ENCODE measurements at places on chromosomes 7 and 10.
A peak's percentile ranks its signal among the peaks of the same experiment; 100 is the strongest.

DNA sequence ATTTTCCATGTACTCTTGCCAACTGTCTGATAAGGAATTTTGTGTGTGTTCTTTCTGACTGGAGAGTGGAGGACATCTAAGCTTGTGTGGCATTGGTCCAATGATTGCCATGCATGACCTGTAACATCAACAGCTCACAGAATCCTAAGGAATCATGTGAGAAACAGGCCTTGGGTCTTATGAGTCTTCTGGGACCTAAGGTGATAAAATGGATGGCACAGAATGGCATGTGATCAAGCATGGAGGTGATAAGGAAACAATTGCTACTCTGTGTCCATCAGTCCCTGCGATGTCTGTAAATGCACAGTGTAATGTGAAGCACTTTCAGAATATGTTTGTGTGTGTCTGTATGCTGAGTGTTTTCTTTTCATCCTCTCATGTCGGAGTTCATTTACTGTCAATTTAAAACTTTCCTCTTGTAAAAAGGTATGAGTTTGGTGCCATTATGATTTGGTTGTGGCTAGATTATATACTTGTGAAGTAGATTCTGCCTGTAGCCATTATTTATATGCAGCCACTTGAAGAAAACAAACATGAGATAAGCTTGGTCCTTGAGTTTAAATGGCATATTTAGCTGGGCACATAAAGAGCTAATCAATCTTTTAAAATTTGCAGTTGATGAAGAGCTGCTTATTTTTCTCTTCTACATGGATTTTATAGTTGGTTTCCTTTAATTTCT, 127.5 kb downstream of the VPS50 start:
- no peak for DNase-seq

- peak; percentile 7 for DNase-seq
Measured at GRCh38 chr10:85548034-85548433, 818.6 kb downstream of the GRID1 start.

DNA sequence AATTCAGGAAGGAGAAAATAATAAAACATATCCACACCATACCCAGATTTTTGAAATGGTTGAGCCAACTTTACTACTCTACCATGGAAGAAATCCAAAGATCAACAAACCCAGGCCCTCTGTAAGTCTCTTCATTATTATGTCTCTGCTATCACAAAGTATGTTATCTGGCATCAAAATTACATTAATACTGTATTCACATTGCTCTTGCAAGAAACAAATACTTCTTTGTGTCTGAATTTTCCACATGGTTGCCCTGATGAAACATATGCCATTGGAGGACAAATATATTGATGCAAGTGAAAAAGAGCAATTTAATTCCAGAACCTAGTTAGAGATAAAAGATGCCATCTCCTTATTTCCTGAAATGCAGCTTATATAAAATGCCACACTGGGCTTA, 204.0 kb downstream of the FZD1 start:
- DNase-seq = no peak

DNA sequence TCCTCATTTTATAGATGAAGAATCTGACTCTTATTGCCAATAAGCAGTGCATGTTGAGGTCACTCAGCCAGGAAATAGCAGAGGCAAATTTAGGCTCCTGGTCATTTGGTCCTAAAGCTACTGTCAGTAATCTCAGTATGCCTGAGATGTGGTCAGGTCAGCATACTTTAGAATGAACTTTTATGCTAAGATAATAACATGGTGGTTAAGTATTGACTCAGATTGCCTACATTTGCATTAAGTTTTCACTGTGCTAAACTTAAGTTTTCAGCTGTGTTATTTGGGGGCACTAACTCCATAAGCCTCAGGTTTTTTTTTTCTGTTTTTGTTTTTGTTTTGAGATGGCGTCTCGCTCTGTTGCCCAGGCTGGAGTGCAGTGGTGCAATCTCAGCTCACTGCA, 35.9 kb upstream of the CCSER2 start:
- DNase-seq = no peak

GRCh38 chr7:86929293-86930109, 130.0 kb downstream of the ELAPOR2 start:
- DNase-seq = no peak

- no peak for DNase-seq
Measured at GRCh38 chr7:108203537-108203936, 73.4 kb upstream of the LAMB4 start.

GRCh38 chr7:64035388-64035787, 9.8 kb upstream of the ZNF727 start:
- DNase-seq = no peak

- DNase-seq = no peak
Measured at GRCh38 chr7:1254281-1255079, 21.8 kb downstream of the UNCX start.

DNA sequence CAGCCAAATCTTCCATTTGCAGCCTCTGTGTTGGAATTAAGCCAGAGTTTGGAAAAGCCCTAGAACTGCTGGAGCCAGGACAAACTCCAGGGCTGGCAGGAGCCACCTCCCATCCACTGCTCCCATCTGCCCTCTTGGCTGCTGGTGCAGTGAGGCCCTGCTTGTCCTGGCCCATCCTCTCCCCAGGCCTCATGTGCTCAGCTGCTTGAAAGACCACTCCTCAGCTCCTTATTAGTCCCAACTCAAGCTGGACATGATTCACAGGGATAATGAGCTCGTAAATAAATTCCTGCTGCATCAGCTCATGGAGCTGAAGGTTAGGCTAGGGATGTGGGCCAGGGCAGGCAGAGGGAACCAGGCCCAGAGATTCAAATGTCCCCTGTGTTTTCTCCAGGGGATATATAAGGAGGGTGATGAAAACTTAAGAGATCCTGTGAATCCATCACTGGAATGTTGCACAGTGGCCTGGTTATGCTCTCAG, 282.8 kb downstream of the RPS24 start:
- no peak for DNase-seq

DNA sequence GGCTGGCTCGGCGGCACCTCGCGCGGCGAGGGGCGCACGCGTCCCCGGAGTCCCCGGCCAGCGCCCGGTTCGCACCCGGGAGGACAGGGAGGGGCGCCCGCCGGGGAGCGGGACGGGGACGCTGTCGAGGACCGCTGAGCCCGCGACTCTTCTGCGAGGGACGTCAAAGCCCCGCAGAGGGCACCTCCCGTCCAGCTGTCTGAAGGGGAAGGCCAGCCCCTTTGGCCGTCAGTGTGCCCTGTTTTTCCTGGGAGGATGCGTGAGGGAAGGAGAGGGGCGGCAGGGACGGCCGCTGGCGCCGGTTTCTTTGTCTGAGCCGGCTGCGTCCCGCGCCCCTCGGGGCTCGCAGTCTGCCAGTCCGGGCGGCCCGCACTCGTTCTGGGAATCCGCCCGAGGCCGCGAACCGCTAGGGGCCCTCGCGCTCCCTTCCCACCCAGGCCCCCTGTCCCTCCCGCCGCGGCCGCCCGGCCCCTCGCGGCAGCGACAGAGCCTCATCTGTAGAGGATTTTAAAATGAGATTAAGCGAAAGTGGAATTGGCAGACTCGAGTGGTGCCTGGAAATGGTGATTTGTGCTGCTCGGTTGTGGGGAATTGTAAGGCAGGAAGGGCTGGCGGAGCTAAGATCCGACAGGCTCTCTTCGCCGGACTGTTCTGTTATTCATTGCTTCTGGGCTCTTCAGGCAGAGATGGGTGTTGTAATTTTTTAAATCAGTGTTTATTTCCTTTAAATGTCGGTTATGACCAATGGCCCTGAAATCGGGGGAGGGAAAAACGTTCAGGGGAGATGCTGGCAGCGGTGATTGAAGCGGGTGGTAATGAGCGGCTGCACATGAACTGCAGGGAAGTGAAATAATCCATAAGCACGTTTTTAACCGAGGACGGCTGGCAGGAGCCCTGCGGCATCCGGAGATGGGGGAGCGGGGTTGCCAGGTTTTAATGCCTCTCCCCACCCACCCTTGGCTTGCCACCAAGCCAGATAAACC, 618 bp upstream of the RELN start:
- no peak for DNase-seq

GRCh38 chr10:97883092-97883485, 33.4 kb downstream of the GOLGA7B start:
- no peak for DNase-seq

GRCh38 chr7:144513334-144513733, 109.8 kb upstream of the NOBOX start:
- DNase-seq = no peak

DNA sequence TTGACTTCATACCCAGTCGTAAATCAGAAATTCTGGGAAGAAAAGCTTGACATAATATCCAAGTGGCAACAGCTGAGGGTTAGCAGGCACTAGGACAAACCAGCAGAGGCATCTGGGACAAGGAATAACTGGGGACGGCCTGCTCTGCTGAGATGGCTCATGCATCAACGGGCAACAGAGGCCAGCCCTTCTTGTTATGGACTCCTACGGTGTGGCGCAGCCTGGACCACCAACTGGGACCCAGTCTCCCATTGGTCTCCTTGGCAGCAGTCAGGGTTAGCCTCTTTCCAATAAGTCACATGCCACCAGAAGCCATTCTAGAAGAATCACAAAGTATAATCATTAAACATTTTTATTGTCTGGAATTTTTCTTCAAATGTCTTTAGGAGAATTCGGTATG, 15.0 kb downstream of the FGFR2 start:
- no peak for DNase-seq

GRCh38 chr7:3042861-3043489, 692 bp downstream of the CARD11 start:
- DNase-seq = peak; percentile 65

- no peak for DNase-seq
Measured at GRCh38 chr7:89966067-89966664, 188.1 kb upstream of the STEAP1 start.

DNA sequence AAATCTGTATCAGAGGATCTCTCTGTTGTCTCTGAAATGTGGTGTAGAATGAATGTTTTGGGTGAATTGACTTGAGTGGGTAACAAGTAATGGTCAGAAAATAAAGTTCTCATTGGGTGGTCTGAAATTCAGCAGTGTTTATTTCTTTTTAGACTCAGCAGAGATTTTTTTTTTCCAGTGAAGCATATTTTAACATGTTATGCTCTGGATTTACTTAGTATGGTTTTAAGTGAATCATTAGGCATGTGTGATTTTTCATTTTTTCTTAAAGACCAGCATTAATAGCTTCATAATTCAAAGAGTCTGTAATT, 63.5 kb downstream of the REEP3 start:
- DNase-seq = no peak

DNA sequence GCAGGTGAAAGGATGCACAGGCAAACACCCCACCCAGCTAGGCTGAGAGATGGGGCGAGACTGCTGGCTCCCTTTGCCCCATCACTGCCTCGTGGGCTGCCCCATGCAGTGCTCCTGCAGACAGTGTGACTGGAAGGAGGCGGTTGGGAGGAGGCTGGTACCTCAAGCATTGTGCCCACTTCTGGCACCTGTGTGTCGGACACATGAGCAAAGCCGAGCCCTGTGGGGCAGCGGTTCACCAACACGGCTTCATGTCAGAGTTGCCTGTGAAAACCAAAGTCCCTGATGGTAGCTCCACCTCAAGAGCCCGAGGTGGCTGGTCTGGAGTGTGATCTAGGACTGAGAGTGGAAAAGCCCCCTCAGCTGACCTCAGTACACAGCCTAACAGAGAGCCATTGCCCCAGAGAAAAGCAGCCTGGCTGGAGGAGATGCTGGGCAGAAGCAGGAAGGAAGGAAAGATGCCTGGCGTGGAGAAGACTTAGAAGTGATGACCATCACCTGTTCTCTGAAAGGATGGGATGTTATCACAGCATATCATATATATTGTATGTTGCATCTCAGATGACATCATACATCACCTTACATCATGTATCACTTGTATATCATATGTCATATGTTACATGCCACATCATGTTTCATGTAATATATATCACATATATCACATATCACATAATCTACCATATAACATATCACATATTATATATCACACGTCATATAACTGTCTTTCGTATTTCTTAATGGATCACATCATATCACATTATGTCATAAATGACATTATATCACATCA, 75.6 kb downstream of the ADCY1 start:
- no peak for DNase-seq

DNA sequence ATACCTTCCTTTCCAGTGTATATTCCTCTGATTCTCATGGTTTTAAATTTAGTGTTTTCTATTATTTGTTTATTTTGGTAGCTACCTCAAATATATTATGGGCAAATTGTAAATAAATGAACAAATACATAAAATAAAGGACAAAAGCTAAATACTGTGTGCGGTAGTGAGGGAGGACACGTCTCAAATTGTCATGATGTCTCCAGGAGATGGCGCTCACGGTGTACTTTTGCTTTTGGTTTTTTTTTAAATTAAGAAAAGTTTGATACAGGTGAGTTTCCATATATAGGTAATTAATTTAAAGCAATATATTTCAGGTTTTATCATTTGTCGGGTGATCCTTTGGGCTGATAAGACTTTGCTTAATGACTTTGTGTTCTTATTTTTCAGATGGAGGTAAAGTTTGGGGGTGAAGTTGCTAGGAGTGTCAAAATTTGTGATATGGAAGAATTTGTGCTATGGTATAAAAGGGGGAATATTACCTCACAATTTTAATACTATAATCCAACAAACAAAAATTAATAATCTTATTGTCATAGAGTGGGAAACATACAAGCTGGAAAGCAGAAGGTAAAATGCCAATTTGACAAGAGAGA, 68.4 kb upstream of the TMEM229A start:
- no peak for DNase-seq

- no peak for DNase-seq
Measured at GRCh38 chr10:74088722-74089121, 61.9 kb downstream of the AP3M1 start.

- no peak for DNase-seq
Measured at GRCh38 chr10:17174626-17175025, 26.8 kb downstream of the TRDMT1 start.

- no peak for DNase-seq
Measured at GRCh38 chr7:65285906-65286864, 87.5 kb upstream of the ZNF92 start.

GRCh38 chr7:15729746-15730145, 43.3 kb upstream of the MEOX2 start:
- no peak for DNase-seq

GRCh38 chr7:6438427-6438826, 9.3 kb downstream of the DAGLB start:
- DNase-seq = no peak

DNA sequence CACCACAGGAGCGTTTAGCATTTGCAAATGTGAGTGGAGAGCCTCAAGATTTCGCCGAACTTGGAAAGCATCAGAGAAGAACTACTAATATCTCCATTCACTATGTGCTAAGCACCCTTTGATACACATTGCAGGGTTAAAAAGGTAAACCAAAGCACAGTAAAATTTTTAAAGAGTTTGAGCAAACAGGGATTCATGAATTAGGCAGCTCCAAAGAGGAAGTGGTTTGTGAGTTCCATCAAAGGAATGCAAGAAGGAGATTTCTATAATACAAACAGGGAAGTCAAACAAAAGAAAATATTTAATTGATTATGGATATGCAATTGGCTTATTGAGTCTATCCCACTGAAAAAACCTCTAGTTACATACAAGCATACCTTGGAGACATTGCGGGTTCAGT, 81.1 kb upstream of the TMEM72 start:
- DNase-seq = no peak

- no peak for DNase-seq
Measured at GRCh38 chr7:73633323-73633722, 9.0 kb upstream of the MLXIPL start.

DNA sequence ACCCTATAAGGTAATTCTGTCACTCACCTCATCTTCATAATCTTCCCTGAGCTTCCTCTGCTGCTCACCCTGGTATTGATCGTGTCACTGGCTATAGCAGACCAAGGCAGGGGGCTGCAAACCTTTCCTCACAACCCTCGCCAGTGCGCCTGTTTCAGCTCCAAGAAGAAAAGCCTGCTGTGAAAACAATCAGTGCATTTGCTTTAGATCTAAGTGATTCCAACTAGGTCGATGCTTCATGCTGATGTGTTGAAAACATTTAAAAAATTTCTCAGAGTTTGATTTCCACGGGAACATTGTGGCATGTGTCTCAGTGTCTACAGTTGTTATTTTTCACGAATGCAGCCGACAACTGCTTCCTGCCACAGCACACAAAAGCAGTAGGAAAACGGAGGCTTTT, 27.3 kb downstream of the POU6F2 start:
- DNase-seq = no peak

Data from activated CD4-positive, alpha-beta T cell treated with anti-CD3 and anti-CD28 coated beads for 4 hours (primary cell).